ENCODE measurements at places on chromosomes 11 and 22.

GRCh38 chr11:118054712-118055640, 21.9 kb upstream of the TMPRSS4 start:
- DNase-seq = no peak

- DNase-seq = no peak
These were observed 9.7 kb upstream of the SLCO2B1 start for GRCh38 chr11:75141166-75141565.

DNA sequence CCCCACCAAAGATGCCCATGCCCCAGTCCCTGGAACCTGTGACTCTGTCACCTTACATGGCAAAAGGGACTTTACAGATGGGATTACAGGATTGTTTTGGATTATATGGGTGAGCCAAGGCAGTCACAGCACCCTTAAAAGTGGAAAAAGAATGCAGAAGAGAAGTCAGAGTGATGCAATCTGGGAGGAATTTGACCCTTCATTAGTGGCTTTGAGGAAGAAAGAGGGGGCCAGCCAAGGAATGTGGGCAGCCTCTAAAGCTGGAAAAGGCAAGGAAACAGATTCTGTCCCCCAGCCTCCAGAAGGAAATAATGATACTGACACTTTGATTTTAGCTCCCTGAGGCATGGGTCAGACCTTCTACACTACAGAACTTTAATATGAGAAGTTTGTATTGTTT, 257.3 kb upstream of the ISX start:
- no peak for DNase-seq

DNA sequence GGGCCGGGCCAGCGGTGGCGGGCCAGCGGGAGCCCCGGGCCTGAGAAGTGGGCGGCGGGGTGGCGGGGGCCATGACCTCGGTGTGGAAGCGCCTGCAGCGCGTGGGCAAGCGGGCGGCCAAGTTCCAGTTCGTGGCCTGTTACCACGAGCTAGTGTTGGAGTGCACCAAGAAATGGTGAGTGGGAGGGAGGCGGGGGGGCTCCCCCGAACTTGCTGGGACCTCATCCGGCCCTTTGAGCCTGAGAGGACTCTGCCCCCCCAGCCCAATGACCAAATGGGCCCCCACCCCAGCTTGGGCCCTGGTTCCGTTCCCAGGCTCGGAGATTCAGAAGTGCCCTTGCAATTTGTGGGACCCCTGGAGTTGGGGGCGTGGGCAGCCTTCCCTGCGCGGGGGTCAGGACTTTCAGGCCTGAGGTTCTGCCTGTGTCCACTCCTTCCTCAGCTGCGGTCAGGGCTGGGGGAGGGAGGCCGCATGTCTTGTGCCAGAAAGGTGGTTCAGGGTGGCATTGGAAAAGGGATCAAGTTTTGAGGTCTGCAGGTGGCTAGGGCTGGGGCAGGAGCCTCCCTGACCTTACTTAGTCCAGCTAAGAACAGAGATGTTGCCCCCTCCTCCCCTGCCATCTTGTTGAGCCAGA, 496 bp downstream of the EHBP1L1 start:
- DNase-seq = no peak

DNA sequence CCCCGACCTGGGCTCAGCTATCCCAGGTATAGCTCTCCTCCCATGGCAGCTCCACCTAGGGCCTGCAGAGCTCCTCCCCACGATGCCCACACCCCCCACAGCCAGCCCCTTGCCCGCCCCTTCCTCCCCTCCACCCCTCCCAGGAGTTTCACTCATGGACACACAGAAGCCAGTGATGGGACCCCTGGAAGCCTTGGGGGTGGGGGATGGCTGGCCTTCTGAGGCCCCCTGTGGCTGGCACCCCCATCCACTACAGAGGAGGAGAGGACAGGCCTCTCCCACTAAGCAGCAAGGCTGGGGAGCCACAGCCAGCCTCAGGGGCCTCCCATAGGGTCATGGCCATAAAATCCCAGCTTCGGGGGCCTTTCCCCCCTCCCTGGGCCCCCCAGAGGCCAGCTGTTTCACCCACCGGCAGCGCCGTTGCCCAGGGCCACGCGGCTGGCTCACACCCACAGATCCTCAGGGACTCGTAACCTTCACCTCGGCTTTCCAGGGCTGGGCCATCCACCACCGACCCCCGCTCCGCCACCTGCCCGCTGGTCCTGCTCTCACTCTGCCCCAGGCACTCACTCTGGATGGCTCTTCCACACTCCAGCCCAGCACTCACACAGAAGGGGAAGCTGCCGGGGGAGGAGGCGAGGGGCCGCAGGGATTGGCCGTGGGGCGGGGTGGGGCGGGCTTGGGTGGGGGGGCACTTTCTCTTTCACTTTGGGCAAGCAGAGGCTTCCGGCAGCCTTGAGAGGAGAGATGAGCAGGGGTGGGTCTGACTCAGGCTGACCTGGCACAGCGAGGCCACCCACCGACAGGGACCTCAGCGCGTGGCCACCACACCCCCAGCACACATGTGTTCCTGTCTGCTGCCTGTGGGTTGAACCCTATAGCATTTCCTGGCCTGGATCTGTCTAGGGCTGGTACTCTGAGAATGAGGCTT, 2.2 kb downstream of the SLC25A22 start:
- peak; percentile 73 for DNase-seq

DNA sequence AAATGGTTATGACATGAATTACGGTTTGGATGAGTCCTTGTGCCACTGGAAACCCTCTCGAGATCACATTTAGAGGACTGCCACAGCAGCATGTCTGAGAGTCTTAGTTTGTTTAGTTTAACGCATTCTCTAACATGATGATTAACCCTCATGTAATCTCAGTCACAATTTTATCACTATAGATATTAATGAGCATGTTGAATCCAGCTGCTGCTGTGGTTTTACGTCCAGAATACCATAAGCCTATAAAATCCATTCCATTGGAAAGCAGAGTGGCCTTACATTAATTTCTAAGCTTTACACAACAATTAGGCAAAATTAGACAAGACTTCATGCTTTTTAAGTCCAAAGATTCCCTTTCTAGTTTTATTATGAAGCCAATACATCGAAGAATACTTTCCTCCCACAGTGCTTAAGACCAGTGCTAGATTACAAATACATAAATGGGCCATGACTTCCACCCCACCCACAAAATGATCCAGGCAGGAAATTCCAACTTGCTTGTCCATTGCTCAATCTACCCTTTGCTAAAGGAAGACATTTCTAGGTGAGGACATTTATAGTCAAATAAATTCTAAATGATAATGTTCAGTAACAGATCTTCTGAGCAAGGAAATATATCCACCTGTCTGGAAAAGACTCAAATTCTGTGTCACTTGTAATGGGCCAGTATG, 3.5 kb upstream of the ELMOD1 start:
- no peak for DNase-seq

DNA sequence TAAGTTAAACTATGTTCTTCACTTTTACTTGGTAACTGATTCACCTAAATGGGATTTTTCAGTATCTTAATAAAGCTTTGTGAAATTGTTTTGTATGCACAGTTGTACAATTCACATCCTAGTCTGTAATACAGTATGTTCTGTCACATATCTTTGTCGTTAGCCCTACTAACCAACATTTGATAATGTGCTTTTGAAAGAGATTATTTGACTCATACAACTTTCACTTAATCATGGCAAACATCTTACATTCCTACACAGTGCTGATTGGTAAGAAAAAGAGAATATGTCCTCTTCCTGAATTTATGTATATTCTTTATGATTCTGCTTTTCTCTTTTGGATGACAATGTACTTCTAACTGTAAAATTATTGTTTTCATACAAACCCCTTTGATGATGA, 234.5 kb downstream of the METTL15 start:
- DNase-seq = no peak

DNA sequence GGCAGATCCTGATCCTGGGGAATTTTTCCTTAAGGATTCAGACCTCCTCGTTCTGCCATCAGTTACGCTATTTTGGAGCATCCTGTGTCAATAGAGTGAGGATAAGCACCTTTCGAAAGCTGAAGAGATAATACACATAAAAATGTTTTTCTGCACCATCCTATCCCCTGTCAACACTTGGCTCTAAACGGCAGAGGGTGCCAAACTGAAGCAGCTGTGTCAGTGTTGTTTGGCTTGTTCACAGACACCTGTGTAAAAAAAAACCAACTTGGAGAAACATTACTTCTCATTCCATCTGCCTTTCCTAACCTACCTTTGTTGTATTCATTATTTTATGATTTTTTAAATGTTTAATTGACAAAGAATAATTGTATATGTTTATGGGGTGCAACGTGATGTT, 417.0 kb upstream of the DDI1 start:
- DNase-seq = no peak

- no peak for DNase-seq
These were observed 5.2 kb upstream of the WEE1 start for GRCh38 chr11:9568161-9568853.

DNA sequence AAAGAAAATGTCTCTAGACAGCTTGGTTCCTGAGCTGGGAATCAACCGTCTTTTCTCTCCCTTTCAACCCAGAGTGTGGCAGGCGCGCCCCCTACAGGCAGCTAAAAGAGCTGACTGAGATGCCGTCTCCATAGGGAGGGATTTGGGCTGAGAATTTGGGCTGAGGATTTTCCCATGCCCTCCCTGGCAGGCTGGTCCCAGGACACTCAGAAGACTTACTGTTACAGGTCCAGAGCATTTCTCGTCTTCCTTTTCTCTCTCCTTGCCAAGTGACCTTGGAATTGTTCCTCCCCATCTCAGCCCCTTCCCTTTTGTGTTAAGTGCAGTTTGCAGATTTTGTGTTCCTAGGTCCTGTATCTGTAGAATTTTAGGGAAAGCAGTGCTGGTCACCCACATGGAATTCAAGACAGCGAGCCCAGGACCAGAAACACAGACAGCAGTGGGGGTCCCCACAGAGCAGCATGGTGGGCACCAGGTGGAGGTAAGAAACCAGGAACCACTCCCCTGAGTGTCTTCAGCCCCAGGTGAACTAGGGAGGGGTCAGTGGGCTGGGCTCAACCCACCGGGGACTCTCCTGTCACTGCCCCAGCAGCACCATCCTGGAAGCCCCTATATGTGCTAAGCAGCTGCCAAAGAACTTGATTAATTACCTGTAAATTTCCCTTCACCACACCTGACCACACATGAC, 9.9 kb upstream of the IGLL5 start:
- DNase-seq = no peak

All from HL-60 (cell line).